ENCODE measurements at places on chromosomes 3 and 15.
A peak's percentile ranks its signal among the peaks of the same experiment; 100 is the strongest.

DNA sequence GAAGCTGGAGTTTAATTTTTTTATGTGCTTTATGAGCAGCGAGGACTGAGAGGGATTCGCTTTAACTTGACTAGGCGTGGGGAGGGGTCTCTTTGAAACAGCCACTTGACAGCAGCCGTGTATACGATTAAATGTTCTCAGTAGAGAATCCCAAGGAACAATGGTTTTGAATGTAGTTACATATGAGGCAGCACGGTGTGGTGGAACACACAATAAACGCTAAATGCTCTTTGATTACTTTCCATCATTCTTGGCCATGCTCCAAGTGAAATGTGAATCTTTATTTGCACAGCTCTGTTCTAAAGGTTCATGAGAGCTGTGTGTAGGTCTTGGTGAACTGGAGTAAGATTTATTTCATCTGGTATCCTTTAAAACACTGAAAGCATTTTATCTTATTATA, 251.4 kb upstream of the TGFBR2 start:
- no peak for DNase-seq

GRCh38 chr15:64596701-64597476, 136.5 kb downstream of the ZNF609 start:
- DNase-seq = peak; percentile 62

DNA sequence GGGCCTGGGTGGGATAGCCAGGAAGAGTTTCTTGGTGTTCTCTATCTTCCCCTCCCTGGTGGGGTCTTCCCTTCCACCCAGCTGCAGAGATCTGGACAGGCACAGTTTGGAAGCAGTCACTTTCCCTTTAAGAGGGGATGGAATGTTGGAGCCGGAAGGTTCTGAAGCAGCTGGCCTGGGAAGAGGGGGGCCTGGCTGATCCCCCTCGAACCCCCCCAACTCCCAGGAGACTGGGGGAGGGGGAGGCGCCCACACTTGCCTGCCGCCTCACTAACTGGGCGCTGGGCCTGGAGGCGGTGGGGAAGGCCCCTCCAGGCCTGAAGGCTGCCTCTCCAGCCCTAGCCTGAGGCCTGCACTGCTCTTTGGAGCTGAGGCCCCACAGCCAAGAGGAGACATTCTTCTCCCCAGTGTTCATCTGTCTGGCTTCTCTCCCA, 1.4 kb downstream of the DVL3 start:
- peak; percentile 41 for DNase-seq

DNA sequence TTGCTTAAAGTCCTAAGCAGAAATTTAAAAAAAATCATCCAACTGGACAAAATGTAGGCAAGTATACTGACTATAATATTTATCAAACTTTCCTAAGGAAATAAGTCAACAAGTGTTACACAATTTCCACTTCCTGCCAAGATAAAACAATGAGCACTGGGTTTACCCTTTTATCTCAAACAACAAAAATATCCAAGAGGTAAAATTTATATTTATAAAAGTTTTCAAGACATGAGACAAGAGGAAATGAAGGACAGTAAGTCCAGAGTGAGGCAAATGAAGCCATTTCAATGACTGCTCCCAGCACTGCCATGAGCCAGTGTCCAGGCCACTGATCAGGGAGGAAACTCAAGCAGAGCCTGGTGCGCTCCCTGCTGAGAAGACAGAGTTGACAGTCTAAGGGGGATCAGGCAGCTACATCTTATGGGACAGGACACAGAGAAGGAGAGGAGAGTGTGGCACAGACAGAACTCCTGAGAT, 439.4 kb downstream of the RAP2B start:
- no peak for DNase-seq

DNA sequence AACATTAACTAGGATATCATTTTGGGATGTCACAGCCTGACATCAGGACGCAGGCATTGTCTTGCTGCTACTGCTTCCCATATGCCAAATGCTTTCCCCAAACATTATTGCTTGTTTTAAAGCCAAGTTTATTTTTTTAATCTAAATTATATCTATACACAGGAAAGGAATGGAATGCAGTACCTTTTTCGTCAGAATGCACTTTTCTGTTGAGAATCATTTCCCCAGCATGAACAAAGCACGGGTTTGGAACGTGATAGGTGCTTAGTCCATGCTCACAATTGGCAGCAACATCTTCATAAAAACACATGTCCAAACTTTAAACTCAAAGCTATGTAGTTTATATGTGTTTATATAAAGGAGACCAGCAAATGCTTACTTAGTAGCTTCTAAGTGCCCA, 26.1 kb downstream of the PXK start:
- no peak for DNase-seq

Measured in H9 (cell line).